Activated CD8-positive, alpha-beta memory T cell treated with anti-CD3 and anti-CD28 coated beads, Interleukin-2, amount 10 ng/mL, durations not matched to agents 7 days and 5 days (primary cell): ENCODE measurements at places on chromosomes 4 and X.

DNA sequence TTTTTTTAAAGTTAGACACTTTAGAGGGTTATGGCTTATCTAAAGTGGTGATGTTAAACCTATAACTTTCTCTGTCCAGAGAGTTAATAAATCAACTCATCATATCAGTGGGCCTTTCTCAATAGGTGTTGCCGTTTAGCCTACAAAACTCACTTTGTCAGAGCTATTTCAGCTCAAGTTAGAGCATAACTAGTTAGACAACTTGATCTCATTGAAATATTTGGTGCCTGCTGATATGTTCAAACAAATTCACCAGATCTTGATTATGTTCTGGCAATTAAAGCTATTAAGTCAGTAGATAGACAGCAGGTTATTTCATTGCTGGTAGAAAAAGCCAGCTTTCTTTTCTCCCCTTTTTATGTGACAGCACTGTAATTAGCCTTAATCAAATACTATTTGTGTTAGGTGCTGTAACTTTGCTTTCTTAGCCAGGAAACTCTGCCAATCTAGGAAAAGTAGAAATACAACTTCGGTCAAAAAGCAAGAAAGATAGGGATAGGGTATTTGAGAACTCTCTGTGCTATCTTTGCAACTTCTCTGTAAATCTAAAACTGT lies 191.8 kb downstream of the MAML3 start:
- DNase-seq: no peak

DNA sequence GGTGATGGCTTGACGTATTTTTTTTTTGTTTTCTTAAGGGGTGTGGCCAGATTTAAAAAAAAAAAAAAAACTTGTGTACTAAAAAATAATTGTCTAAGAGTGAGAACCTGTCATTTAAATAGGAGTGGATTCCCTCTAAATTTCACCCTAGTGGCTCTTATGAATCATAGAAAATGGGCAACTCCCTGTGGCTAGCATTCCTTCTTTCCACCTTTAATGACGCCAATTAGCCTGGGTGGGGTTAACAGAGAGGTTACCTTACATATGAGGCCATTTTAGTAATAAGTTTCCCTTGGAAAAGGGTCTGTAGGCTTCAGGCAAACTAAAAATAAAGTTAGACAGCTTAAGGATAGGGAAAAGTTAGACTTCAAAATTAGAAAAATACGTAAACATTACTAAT lies 223.5 kb upstream of the FAM241A start:
- DNase-seq: no peak

DNA sequence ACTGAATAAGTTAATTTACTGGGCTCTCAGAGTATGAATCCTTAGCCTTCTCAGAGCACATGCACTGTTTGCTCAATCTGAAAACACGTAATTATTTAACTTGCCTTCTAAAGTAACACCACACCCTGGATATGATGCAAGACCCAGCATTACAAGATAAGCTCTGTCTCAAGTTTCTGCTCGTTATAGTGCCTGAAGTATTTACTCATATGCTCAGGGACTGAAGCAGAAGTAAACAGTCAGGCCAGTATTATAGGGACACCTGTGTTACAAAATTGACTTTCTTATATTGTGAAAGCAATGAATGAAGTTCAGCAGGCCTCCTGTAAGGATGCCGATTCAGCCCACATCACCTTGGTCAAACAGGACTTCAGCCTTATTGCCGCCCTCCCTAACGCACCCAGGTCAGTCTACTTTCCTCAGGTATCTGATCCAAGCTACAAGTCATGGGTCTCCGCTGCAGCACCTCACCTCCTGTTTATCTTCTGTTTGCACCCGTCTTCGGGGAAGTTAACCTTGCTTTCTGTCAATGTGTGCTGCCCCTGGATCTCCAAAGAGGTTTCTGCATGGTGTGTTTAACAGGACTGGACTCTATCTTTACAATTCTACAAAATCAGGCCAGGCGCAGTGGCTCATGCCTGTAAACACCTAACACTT lies 42.8 kb upstream of the KLF3 start:
- DNase-seq: no peak

DNA sequence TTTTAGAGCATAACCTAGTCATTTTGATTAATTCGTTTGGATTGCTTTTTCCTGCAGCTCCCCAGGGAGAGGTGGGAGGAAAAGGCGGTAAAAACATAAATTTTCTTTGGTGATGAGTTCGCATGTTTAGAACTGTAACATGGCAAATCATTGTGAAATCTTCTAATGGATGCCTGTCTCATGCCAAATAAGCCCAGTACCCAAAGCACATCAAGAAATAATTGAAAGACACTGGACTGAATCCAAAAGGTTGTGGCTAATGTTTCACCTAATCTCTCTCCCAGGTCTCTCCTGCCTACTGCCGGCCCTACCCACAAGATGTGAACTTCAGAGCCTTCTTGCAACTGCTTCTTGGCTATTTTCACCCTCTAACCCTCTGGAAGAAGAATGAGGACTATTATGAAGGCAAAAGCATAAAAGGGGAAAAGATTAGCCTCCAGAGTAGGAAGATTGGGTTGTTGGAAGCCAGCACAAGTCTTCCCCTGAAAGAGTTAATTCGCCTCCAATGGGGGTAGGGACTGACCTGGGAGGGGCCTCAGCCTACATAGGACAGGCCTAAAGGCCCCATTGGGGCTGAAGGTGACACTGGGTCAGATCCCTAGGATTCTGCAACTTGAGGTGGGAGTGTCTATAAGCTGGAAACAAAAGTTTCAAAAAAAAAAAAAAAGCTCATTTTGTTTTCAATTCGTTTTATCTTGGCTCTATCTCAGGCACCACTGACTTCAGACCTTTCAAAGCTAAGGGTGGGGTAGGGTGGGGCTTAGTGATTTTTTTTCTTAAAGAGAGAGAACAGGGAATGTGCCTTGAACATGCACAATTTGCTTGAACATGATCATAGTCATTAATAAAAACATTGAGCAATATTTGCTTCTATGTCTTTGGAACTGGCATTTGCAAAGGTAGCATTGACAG lies 278.6 kb upstream of the KLF3 start:
- no peak for DNase-seq

DNA sequence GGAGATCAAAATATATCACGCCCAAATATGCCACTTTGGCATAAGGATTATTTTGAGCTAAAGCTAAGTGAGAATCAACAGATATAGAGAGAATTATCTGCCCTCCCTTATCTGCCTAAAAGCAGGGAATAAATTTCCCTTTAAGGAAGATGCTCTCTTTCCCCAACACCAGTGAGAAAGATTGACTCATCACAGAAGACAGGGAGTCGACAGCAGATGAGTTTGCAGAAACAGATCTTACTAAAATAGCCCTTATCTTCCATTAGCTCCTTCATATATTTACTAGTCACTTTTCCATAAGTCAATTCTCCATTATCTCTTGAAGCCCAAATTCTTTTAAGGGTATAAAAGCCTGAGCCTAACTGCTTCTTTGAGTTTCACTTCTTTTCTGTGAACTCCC lies 156.6 kb downstream of the CAMK2D start:
- DNase-seq: no peak

GRCh38 chr4:14165222-14165920 lies 537.8 kb upstream of the BOD1L1 start:
- DNase-seq: no peak

DNA sequence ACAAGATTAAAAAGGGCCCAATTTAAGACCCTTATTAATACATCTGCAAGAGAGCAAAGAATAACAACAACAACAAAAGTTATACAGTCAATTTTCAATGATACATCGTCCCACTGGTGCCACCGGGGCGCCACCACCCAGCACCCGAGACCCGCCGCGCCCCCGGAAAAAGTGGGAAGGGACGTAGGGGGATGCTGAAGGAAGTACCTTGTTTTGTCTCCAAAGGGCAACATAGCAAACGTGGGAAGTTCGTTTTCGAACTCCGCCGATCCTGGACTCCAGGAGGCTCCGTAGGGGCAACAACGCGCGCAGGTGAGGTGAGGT lies 1.7 kb downstream of the PDE5A start:
- no peak for DNase-seq

DNA sequence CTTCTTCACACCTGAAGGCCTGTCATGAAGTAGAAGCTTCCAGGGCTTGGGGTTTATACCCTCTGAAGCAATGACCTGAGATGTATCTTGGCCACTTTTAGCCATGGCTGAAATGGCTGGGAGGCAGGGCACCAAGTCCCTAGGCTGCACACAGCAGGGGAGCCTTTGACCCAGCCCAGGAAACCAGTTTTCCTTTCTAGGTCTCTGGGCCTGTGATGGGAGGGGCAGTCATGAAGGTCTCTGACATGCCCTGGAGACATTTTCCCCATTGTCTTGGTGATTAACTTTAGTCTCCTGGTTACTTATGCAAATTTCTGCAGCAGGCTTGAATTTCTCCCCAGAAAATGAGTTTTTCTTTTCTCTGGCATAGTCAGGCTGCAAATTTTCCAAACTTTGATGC lies 511.0 kb upstream of the KLHL4 start:
- no peak for DNase-seq

- peak; percentile 91 for DNase-seq
Observed at GRCh38 chr4:40247350-40247749, 50.5 kb downstream of the RHOH start.

GRCh38 chrX:111615227-111615626 lies 65.7 kb upstream of the ALG13 start:
- DNase-seq: no peak

- no peak for DNase-seq
Observed at GRCh38 chrX:84259868-84260267, 71.9 kb upstream of the RPS6KA6 start.

- DNase-seq: no peak
Observed at GRCh38 chr4:25029479-25030276, 1.1 kb downstream of the LGI2 start.

DNA sequence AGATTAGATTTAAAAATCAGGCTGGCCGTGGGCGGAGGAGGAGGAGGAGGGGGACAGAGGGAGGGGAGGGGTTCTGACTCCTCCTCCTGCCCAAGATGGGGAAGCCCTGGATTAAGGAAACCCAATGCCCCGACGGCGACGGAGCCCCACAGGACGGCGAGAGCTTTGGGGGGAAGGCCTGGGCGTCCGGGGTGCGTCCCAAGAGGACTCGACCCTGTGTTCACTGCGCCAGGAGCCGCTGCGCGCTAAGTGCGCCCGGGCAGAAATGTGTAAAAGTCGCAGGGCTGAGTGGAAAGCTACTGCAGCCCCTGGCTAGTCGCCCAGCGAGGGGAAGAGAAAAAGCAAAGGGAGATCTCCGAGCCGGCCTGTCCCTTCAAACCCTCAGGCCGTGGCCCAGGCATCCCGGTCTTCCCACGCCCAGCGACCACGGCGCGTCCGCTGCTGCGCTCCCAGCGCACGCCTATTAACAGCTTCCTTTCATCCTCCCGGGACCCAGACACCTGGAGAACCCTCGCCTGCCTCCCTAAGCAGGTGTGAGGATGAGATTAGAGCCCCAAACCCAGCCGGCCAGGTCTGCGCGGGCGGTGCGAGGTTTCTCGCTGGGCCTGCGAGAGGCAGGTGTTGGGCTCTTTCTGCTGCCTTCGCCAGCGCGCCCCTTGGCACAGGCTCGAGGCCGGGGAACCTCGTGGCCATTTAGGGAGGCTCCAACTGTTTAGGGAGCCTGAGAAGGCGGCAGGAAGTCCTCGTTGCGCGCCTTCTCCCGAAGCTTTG lies 1.4 kb upstream of the RPS6KA3 start:
- no peak for DNase-seq

DNA sequence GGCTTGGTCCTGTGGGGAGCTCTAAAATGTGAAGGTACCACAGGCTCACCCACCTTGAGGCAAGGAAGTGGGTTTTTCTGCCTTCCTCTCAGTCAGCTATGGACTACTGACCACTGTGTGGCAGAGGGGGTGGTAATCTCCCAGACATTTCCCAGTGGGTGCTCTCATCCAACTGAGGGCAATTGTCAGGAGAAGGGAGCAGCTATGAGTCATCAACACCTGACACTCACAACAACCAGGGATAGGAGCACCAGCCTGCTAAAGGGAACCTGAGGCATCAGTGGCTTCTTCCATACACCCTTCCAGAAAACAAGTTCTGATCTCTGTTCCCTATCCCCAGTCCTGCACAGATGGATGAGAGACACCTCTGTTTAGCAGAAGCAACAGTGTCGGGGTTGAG lies 468.8 kb downstream of the BCOR start:
- no peak for DNase-seq

DNA sequence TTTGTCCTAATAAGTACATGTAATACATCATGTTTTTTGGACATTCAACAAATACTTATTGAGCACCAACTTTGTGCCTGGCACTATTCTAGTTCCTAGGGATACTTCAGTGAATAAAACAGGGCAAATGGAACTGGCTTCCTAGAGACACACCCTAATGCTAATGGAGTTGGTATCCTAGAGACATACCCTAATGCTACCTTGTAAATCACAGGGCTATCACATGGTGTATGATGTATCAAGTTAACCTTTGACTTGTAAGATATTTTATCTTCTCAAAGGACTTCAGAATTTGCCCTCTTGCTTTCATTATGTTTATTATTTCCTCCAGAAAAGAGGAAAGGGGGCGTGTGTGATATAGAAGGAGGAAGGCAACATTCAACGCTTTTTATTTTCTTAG lies 10.1 kb downstream of the GK start:
- no peak for DNase-seq

DNA sequence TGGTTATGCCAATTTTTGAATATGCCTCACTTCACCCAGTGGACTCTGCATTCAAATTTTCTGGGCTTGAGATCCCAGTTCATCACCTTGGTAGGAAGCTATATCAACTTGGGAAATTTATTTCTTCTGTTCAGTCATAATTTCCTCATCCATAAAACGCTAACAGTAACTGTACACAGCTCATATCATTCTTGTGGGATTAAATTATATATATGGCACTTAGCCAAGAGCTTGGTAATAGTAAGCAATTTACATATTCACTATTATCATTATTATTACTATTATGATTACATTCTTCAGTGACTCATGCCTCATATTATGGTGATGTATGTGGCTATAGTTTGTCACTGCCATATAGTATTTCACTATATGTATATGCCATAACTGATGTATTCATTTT lies 177.6 kb downstream of the CPE start:
- no peak for DNase-seq

DNA sequence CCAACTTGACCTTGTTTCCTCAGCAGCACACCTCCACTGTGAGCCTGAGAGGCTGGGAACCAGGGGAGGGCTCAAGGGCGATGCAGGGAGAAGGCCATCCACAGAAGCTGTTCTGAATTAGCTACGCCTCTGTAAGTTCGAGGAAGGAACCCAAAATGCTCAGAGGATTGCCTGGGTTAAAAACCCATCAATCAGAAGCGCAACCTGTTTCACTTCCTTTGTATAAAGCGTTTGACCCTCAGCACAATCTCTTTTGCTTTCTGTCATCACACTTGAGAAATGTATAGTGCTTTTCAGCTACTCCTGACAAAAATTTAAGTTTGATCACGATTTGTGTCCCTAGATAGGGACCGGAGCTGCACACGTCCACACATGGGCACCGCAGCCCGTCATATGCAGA lies 48.0 kb upstream of the MAP3K15 start:
- DNase-seq: no peak

- DNase-seq: no peak
Observed at GRCh38 chr4:144894573-144894972, 203.4 kb downstream of the ANAPC10 start.

- DNase-seq: no peak
Observed at GRCh38 chr4:86831262-86832130, 17.7 kb downstream of the SLC10A6 start.

- DNase-seq: no peak
Observed at GRCh38 chr4:107853444-107854355, 29.0 kb downstream of the SGMS2 start.

- no peak for DNase-seq
Observed at GRCh38 chr4:138673053-138673452, 342.5 kb upstream of the NOCT start.
